ENCODE measurements at places on chromosomes 2 and 18.

- DNase-seq: no peak
Observed at GRCh38 chr2:200095436-200095835, 140.1 kb downstream of the MAIP1 start.

DNA sequence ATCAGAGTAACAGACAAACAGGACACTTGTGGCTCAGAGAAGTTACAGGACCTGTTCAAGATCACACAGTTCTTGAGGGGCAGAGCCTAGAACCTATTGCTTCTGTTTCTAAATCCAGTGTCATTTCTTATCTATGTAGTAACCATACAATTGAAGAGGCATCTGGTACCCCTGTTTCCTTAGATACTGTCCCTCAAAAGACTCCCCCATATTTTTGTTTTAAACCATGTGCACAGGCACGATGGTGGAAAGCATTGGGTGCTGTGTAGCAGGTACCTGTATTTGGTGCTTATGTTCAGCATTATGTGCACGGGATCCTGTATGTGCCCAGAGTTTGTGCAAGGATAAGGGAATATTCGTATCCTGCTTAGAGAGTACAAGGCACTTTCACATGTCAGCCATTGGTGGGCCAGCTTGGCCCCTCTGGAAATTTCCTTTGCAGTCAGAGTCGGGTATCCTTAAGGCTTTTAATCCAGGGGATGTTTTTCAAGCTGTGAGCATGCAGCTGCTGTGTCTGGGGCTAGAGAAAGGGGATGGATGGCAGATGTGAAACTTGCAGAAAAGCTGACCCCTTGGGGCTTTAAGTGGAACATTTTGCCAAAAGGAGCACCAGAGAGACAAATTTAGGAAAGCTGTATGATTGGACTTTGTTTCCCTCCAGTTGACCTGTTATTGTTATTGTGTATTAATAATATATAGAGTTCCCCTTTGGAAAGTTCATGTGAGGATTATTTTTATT, 2.1 kb downstream of the LBH start:
- no peak for DNase-seq

DNA sequence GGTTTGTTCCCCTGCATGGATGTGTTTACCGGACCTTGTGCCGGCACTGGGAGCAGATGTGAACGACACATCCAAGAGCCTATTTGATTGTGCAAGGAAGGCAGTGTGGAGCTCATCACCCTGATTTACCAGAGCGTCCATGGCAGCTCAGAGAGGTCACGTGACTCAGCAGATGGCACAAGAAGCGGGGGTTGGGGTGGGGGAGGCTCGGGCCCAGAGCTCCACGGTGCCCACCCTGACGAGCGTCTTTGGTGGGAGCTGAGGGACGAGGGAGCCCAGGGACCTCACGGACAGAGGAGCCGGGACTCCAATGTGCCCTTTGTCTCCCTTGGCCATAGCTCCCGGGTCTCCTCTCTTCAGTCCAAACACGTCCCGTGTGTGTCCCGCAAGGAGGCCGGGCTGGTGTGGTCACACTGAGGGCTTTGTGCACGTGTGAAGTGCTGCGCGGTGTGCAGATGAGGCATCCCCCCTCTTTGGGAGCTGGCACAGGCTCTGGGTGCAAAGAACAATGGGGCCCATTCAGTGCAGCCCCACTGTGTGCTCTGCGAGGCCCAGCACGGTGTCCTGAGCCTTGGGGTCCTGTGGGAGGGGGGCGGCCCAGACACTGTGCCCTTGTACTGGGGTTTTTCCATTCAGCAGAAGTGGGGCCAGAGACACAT, 15.5 kb downstream of the KCNIP3 start:
- DNase-seq: no peak

DNA sequence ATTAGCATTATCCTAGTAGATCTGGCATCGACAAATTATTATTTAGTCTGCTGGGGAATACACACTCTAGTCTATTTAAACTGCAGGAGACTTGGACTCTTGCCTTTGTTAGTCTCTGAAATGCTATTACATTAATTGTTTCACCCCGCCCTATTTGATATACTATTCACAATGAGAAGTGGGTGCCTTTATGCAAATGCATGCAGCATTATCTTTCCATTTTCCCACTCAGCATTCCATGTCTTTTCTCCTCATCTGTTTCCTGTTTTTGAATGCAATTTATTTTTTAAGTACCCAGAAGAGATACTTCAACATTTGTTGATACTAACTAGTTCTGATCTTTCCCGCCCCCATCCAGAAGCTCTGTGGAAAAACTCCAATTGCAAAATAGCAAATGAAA, 395.3 kb upstream of the NXPH2 start:
- DNase-seq: no peak

DNA sequence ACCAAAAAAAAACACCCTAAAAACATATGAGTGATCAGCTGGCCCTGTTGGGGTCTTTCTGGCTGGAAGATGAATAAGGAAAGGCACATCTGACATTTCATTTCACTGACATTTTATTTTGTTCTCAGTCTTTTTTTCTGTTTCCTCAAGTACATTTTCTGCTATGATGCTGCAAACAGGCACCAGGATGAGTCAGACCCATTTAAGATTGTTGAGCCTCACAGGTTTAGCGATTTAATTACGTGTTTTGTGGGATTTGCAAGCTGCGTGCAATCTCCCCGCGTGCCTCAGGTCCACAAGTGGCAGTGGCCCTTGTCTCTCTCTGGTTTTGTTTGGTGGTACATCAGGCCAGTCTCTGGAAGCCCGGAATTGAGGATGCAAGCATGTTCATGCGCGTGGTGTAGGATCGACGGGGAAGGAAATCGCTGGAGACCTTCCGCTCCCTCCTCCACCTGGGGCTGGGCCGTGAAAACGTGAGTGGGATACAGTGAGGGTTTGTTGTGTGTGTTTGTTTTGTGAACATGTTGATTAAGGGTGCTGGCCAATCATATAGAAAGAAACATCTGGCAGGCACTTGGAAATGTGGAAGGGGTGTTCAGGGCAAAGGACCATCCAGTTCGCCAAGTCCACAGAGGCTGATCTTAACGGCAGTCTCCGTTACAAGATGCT, 120.2 kb upstream of the ZNF516 start:
- DNase-seq: no peak

All from foreskin fibroblast (primary cell).